ENCODE measurements at places on chromosomes 2 and 18.

DNA sequence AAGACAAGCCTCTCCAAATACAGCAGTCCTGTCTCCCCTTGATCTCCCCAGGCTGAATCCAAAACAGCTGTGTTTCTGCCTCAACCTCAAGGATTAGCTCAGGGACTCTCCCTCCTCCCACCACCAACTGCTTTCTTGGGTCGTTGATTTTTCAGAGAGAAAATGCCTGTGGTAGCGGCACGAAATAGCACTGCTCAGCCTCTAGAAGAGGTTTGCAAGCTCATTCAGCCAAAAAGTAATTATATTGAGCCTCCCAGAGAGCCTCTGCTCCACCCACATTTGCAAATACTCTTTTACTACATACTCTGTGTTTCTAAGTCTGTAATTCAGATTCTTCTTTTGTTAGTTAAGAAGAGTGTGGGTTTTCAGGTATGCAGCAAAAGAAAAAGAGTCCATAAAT is 396.4 kb upstream of the TNP1 start:
- DNase-seq, result peak; percentile 46

- DNase-seq, result no peak
Observed at GRCh38 chr2:170222298-170222697, 44.4 kb downstream of the MYO3B start.

- peak; percentile 22 for DNase-seq
Observed at GRCh38 chr2:221492636-221493035, 79.5 kb downstream of the EPHA4 start.

DNA sequence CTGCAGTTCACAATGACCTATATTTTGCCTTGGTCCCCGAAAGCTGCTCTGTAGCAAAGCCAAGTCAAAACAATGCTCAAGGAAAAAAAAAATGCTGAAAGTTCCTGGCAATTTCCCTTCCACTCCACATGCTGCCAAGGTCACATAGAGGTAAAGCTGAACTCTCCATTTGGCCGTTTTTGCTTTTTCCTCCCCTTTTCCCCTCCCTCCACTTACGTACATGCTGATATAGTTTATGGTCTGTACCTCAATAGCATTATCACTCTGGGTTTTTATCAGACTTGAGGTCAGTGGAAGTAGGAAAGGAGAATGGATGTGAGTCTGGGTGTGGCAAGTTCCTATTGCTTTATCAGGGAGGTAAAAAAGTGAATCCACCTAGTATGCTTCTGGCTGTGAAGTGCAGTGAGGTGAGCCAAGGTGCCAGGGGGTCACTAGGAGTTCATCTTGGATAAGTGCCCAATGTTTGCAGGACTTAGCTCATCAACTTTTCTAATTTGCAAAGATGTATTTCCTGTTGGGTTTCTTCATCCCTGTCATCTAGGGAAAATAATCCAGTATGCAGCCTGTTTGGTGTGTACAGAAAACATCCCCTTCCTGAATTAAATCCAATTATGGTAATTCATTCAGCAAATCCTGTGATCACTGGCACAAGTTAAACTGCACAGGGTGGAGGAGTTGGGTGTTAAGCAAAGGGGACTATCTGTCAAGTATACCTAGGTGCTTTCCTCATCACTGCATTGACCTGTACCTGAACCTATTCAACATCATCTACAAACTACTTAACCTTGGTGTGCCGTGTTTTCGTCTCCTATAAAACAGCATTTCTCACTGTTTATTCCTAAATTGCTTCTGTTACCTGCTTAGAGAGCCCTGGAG is 124.3 kb upstream of the CYP26B1 start:
- peak; percentile 95 for DNase-seq

- DNase-seq, result peak; percentile 43
Observed at GRCh38 chr18:34643989-34644388, 66.1 kb upstream of the DTNA start.

DNA sequence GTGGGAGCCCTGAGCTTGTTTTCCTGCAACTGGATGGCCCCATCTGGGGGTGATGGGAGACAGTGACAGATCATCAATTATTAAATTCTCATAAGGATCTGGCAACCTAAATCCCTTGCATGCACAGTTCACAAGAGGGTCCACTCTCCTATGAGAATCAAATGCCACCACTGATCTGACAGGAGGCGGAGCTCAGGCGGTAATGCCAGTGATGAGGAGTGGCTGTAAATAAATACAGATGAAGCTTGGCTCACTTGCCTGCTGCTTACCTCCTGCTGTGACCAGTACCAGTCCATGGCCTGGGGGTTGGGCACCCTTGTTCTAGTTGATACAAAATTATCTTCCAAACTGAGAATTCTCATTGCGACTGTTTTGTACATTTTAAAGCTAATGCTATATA is 258.6 kb downstream of the CTNNA2 start:
- DNase-seq, result no peak

GRCh38 chr2:219106251-219106650 is 45.5 kb upstream of the IHH start:
- DNase-seq, result no peak

DNA sequence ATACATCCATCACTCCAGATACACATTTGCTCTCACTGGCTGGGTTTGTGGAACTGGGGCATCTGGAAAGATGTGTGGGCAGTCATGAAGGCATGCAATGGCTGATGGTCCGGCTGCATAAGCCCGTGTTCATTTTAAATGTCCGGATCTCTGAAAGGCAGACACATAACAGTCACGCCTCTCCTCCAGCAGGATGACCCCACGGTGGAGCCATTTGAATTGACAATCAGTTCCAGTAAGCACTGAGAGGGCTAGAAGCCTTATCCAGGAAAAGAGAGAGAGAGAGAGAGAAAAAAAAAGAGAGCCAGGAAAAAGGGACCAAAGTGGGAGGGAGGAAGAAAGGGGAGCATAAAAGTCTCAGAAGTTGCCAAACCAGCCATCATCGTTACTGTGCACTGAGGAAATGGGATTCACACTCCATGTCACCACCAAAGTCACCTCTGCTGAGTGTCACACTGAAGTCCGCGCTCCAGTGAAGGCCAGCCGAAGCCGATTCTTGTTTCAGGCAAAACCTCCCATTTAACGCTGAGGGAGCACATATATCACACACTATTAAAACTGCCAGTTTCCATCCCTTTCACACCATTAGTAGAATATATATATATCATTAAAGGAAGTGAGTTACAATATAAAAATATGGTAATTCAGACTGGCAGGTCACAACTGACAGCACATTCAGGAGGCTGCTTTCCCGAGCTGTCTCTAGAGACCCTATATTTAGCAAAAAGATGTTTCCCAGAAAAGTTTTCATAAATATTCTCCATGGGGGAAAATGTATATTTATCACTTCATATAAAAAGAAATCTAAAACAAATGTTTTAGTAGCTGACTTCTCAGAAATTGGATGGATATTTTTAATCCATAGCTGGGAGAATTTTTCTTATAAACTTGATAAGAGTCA is 142.0 kb downstream of the ACTR3 start:
- peak; percentile 85 for DNase-seq

GRCh38 chr2:176078541-176079284 is 5.0 kb downstream of the EVX2 start:
- DNase-seq, result no peak

GRCh38 chr2:33288011-33288410 is 188.4 kb upstream of the RASGRP3 start:
- peak; percentile 81 for DNase-seq

DNA sequence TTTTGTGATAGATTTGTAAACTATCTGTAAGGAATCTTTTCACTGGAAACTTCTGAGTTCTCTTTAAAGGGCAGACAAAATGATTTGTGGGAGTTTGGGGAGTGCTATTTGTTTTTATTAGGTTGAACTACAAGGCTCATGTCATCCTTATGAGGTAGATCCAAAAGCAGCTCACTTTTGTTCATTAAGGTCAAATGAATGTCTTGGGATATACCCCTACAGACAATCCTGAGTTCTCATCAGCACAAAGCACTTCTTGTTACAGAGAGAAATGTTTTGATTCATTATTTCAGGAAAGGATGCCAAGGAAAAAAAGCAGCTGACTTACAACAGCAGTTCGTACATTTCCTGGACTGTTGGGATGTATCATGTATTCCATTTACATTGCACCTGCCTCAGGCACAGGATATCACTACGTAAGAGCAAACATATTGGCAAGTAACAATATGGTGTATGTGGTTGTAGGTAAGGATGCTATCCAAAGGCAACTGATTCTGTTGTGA is 68.9 kb downstream of the DCC start:
- DNase-seq, result no peak

DNA sequence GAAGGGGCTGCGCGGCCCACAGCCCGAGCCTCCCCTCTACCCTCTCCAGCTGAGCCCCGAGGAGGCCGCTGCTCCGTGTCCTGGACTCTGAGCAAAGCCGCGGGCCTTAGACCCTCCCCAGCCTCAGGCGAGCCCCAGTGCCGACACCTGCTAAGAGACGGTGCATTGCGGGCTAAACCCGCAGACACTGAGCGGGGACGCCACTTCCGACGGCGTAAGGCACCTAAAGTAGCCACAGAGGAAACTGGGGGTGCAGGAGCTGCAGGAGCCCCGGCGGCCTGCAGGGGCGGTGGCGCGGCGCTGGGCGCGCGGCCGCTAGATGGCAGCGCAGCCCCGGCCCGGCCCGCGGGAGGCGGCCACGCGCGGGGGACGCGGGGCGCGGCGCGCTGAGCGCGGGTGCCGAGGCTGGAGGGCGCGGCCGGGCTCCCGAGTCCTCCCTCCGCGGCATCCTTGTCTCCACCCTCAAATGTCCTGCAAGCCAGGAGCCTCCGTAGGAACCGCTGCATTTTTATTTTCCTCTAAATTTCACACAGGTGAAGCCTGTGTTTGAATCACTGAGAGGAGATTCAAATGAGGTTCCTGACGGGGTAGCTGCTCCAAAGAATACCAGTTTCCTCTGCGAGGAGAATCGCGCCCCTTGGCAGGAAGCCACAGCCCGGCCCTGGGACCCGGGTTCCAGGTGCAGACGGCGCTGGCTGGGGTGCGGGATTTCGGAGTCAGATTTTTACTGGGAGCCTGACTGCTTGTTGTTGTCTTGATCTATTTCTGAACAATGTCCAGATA is 650.5 kb downstream of the GALR1 start:
- peak; percentile 57 for DNase-seq

GRCh38 chr2:32715391-32715841 is 87.6 kb downstream of the TTC27 start:
- no peak for DNase-seq

DNA sequence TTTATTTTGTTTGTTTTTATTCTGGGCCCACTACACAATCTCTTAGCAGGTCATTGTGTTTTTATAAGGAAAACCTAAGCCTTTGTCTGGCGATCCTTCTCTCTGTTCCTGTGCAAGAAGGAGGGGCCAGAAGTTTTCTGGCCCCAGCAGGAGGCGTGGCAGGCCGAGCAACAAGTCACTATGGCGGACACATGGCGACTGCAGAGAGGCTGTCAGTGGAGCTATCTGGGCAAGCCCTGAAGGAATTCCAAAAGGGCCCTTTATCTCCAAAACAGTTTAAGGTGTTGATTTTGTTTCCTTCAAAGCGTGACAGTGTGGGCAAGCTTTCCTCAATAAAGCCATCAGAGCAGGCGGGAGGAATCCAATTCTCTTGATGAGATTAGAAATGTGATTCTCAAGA is 118.8 kb upstream of the CTAGE1 start:
- DNase-seq, result no peak

DNA sequence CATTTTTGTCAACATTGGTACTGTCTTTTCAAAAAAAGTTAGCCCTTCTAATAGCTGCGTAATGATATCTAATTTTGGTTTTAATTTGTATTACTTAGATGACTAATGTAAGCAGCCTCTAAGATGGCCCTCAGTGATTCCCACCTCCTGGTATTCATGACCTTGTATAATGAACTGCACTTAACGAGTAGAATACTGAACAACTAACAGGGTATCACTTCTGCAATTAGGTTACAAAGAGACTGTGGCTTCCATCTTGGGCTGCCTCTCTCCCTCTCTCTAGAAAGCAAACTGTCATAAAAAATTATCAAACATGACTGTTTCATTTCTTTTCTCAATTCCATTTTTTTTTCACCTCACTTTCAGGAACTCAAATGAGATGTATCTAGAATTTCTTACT is 120.9 kb downstream of the RNF152 start:
- no peak for DNase-seq

DNA sequence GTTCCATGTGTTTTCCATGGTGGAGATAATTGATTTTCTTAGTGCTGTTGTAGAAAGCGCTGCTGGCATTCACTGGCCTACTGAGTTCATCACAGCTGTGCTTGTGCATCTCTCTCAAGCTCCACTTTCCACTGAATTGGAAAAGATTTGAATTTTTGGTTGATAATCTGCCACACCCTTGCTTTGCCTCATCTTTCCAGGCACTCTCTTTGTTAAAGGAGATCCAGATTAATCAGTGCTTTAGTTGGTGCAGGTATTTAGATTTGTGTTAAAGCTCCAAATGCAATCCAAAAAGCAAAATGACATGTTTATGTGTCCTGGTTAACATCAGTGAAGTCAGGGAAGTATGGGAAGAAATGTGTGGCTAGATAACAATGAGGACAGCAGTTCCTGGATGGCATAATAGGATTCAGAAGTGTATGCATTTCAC is 2.7 kb upstream of the COL3A1 start:
- peak; percentile 93 for DNase-seq

Measured in muscle of leg (tissue), 16 donors.